ENCODE measurements at places on chromosomes 11 and 22.

GRCh38 chr22:28547132-28547842 is 132.4 kb downstream of the TTC28 start:
- no peak for DNase-seq

DNA sequence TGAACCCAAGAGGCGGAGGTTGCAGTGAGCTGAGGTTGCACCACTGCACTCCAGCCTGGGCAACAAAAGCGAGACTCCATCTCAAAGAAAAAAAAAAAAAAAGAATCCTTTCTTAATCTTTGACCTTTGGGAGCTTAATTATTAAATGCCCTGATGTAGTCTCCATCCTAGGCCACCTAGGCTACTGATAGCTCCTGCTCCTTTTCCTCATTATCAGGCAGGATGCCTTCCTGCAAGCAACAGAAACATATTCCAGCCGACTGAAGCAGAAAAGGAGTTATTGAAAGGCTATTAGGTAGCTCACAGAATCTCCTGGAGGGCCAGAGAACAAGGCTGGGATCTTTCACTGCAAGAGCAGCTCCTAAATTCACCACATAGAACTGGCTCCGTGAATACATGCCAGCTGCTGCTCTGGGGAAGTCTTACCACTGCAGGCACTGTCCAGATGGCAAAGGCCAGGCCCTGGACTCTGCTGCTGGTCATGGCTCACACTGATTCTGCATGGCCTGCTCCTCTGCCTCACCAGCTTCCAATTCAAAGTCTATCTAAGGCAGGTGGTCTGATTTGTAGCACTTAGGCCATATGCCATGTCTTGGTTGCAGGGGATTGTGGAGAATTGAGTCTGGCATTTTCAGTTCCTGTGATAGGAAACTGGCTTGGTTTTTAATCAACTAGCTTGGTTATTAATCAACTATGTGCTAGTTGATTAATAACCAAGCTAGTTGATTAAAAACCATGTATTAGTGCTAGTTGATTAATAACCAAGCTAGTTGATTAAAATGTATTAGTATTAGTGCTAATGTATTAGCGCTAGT is 26.0 kb upstream of the POLD3 start:
- DNase-seq, result no peak

DNA sequence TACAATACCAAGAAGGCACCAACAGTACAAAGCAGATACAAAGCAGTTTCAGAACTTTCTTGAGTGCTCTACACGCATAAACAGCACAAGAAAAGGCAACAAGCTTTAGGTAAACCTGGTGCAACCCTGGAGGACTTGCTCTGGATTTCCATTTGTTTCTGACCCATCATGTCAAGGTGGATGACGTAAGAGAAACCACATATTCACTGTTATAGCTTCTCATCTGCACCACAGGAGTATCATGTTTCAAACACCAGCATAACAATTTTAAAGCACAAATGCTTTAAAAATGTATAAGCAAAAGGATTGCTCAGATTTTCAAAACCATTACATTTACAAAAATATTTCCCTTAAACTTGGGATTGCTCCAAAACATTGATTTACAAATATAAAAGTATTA is 25.0 kb upstream of the YPEL1 start:
- DNase-seq, result no peak

GRCh38 chr11:22392561-22392960 is 54.4 kb downstream of the SLC17A6 start:
- DNase-seq, result no peak

GRCh38 chr11:3885855-3886254 is 30.4 kb downstream of the STIM1 start:
- no peak for DNase-seq

DNA sequence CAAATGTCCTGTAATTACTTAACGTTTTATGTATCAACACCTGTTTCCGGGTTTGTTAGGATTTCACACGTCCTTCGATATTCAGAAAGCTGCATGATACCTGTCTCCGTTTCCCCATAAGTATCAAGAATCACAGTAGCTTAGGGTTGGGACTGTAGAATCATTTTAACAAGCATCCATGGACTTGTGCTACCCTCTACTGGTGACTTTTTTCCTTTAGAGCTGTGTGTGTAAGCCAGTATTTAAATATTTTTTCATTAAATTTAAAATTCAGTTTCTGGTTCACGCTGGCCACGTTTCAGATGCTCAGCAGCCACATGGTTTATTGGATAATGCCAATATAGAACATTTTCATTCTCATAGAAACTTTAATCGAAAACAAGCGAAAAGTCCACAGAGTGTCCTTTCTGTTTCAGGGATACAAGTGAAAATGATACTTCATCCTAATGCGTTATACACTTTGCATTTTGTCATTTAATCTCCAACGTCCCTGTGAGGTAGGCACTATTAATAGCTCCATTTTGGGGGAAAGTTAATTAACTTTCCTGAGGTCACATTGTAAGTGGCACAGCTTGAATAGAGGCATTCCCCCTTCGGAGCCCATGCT is 61.5 kb upstream of the SLC25A18 start:
- DNase-seq, result no peak

DNA sequence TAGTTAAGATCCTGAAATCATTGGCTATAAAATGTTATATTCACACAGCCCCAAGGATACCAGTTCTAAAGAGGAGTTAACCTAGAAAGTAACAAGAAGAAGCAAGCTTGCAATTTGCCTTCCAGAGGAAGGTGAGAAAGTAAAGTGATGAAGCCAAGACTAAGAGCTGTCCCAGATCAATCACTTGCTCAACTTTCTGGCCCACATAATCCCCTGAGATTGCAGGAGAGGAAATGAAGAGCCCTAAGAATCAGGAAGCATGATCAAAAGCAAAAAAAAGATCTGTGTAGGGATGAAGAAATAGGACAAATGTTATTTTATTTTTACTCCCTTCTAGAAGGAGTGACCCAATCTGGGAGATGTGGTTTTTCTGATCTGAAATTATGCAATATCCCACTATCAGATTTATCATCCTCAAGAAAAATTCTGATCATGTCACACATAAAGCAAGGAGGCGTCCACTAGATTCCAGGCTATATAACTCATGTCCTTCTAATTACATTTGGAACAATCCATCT is 180.3 kb upstream of the GUCY1A2 start:
- DNase-seq, result no peak

DNA sequence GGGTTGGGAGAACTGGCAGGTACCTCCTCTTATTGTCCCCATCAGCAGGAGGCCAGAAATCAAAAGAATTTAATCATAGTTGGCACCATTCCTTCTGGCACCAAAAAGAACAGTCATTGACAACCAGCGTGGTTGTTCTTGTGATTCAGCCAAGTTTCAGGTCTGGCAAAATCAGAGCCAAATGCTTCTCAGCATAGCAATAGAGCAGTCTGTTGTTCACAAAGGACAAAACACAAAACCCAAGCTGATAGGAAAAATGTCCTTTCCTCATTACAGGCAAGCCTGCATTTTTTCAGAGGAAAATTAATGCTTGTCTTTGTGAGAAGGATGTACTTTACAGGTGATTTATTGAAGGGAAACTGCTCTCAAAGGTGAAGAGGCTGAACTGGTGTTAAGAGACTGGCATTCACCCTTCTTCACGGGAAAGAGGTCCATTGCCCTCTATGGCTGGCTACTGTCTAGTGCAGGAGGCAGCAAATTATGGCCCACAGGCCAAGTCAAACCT is 241.8 kb upstream of the ARHGAP42 start:
- DNase-seq, result no peak

DNA sequence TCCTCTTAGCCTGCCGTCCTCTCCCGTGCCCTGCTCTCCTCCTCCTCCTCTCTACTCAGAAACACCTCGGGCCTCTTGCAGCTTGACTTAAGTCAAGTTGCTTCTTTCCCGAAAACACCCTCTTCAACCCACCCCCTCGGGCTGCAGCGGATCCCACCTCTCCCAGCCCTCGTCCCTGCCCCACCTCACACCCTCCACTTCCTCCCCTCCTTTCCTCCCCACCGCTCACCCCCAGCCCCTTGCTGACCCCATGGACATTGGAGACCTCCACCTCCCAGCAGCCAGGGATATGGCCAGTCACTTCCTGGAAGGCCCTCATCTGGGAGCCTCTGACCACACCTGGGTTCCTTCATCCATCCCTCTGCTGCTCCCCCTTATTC is 8.5 kb upstream of the CYTH4 start:
- no peak for DNase-seq

DNA sequence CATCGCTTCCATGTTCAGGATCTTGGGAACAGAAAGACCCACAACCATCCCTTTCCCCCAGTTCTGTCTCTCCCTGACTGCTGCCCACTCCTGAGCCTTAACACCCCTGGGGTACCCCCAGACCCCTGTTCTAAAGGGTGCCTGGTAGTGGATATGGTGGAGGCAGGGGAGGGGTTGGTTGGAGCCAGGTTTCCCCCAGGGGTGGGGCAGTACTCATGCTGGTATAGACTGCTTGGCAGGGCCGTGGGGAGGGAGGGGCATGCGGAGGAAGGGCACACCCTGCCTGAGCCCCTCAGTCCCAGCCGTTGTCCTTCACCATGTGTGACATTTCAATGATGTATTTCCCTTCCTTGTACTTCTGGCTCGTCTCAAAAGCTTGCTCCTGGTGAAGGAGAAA is 4.0 kb downstream of the YPEL4 start:
- no peak for DNase-seq

GRCh38 chr11:20258376-20258895 is 98.2 kb upstream of the DBX1 start:
- DNase-seq, result no peak

GRCh38 chr11:93611836-93612677 is 49.4 kb upstream of the CEP295 start:
- no peak for DNase-seq

Data from stimulated activated CD8-positive, alpha-beta memory T cell treated with anti-CD3 and anti-CD28 coated beads, Interleukin-4, amount 100 ng/mL, for 48 hours (primary cell).